ENCODE measurements at places on chromosomes 1 and 21.

DNA sequence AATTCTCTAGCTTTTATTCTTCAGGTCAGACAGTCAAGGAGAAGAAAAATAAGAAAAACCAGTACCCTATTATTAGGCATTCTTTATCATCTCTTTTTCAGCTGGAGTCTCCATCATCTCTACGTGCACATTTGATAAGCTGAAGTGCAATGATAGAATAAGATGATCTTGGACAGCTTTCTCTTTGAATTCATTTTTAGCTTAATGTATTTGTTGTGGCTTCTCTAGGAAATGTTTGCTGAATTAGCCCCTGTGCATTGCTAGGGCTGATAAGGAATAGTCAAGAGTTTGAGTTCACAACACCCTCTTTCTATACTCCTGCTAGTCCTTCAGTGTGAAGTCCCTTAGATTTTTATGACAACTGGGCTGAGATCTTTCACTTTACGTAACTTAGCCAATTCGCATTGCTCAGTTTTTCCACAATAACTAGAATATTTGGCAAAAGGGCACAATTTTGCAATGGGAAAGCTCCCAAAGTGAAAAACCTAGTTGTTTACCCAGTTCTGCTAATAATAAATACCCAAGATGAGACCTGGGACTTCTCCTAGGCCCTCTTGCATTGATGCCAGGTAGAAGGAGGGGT, 7.0 kb upstream of the KCNJ15 start:
- DNase-seq, result no peak

DNA sequence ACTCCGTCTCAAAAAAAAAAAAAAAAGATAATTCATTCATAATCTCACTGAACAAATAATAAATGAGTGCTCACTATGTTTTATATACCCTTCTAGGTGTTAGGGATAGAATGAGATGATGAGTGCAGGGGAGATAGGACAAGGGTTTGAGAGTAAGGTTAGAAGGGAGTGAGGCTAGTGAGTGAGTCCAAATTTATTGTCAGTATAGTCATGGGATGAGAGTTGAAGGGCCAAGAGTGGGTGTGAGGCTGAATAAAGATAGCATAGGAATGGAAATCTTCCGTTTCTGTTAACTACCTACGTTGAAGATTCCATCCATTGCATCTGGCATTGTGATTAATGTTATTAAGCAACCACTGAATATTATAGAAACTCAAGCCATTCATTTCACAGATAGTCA, 16.8 kb downstream of the GNAI3 start:
- DNase-seq, result no peak

- DNase-seq, result no peak
These were observed 1.0 kb downstream of the SLC35D1 start for GRCh38 chr1:67052741-67053534.

- no peak for DNase-seq
These were observed 7.2 kb downstream of the TFF2 start for GRCh38 chr21:42343556-42343955.

DNA sequence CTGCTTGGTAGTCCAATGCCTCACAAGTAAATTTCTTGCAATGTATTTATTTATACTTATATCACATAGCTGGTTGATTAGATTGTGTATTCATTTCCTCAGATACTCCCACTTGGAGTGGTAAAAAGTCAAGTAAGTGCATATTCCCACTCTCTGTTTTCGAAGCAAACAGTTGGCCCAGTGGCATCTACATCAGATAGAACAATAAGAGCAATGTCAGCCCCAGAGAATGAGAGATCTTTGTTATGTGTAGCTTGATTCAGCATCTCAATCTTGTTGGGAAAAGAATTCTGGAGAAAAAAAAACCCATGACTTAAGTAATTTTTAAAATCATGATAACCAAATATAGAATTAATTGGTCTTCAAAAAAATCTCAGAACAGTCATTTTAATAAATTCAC, 25.5 kb downstream of the RGL1 start:
- DNase-seq, result no peak

- DNase-seq, result no peak
These were observed 18.9 kb upstream of the OR10J5 start for GRCh38 chr1:159554696-159555095.

DNA sequence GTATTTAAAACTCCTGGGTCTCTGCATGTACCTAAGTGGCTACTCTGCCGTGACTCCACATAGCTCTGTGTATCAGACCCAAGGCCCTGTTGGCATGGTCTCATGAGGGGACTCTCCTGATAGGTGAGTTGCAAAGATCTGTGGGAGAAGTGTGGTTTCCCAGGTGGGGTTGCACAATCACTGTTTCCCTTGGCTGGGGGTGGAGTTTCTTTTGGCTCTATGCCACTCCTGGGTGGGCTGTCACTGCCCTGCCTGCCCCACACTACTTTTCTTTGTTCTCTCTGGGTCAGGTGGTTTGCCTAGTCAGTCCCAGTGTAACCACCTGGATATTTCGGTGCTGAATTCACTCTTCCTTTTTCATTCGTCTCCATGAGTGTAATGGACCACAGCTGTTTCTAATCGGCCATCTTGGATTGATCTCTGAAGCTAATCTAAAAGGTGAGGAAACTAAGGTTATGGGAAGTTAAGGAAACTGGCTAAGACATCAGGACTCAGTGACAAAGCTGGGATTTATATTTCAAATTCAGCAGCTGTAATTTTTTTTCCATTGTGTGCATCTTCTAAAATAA, 97.1 kb upstream of the CACYBP start:
- no peak for DNase-seq

- no peak for DNase-seq
These were observed 11.8 kb downstream of the RCAN1 start for GRCh38 chr21:34603002-34603709.

GRCh38 chr1:243991650-243992049, 59.4 kb upstream of the ZBTB18 start:
- DNase-seq, result no peak

- no peak for DNase-seq
These were observed 119.0 kb upstream of the ADGRL2 start for GRCh38 chr1:81681601-81682266.

- no peak for DNase-seq
These were observed 516.7 kb downstream of the KCNT2 start for GRCh38 chr1:196091397-196092135.

DNA sequence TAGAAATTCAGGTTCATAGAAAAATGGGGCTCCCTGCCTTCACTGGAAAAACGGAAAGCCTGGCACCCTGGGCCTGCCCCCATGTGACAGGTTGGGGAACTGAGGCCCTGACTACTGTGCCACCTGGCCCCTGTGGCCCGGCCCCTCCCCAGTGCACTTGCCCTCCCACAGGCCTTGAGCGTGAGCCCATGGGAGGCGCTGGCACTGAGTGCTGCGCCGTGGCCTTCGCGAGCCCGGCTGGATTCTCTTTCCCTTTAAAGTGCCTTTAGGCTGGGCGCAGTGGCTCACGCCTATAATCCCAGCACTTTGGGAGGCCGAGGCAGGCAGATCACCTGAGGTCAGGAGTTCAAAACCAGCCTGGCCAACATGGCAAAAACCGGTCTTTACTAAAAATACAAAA, 45.7 kb downstream of the SLC37A1 start:
- no peak for DNase-seq

DNA sequence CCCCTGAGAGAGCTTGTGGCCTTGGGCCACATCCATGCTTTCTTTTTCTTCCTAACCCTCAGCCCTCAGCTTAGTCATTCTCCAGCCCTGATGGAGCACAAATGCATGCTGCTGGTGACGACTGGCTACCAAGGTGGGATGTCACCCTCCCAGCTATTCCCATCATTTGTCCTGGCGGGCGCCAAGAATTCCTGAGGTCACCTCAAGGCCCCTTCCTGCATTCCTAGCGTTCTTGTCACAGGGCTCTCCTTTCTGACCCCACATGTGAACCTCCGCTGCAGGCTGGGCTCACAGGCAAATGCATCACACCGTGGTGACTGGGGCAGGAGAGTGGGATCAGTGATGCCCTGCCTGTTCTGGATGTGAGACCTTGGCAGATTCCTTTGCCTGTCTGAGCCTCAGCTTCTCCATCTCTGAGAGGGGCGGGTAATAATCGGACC, 53.4 kb upstream of the IFFO2 start:
- DNase-seq, result no peak

GRCh38 chr1:18957136-18957521, 653 bp upstream of the IFFO2 start:
- no peak for DNase-seq

- no peak for DNase-seq
These were observed 675.2 kb upstream of the NR5A2 start for GRCh38 chr1:199352351-199352750.

DNA sequence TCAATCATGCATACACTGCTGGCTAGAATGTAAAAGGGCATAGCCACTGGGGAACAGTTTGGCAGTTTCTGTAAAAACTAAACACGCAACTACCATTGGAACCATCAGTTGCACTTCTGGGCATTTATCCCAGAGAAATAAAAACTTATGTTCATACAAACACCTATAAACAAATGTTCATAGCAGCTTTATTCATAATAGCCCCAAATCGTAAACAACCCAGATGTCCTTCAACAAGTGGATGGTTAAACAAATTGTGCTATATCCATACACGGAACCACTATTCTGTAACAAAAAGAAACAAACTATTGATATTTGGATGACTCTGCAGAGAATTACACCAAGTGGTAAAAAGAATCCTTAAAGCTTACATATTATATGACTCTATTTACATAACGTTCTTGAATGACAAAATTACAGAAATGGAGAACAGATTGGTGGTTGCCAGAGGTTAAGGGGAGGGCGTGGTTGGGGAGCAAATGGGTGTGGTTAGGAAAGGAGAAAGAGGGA, 22.8 kb downstream of the LACTBL1 start:
- no peak for DNase-seq

DNA sequence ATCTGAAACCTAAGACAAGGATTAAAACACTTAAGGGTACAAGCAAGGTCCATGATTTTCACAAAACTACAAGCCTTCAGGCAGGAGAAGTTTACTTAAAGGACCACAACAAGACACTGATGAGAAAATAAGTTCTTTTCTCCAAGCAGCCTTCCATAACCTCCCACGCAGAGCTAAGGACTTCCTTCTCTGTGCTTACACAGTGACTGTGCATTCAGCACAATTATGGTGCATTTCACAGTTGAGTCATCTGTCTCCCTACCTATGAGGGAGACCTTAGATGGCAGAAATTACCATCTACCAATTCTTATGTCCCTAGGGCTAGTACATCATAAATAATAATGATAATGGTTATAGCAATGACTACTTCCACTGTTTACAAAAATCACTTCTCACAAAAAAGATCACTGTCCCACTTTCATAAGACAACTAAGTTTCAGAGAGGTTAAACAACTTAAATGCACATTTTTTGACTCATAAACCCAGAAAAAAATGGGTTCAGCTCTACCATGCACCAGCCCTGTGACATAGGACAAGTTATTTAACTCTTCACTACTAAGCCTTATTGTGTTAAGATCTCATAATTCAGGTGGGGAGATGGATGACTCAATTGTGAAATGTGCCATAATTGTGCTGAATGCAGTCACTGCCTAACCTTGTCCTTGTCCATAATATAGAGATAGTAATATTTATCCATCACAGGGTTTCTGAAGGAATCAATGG, 45.3 kb downstream of the TARBP1 start:
- no peak for DNase-seq

DNA sequence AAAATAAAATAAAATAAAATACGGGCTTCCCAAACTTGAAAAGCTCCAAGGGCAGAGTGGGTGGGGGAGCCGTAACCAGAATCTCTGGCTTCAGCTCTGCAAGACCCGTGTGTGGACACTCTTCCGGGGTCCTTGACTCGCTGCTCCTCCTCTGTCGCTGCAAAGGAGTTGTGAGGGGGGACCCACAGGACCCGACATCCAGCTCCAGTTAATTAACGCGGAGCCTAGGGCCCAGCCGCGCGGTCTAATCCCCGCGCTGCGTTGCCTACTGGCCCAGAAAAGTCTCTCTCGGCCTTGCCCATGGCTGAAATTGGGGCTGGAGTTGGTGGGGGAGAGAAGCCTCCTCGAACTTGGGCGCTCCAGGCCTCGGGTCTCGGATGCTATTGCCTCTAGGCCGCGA, 1.8 kb downstream of the LMX1A start:
- DNase-seq, result no peak

DNA sequence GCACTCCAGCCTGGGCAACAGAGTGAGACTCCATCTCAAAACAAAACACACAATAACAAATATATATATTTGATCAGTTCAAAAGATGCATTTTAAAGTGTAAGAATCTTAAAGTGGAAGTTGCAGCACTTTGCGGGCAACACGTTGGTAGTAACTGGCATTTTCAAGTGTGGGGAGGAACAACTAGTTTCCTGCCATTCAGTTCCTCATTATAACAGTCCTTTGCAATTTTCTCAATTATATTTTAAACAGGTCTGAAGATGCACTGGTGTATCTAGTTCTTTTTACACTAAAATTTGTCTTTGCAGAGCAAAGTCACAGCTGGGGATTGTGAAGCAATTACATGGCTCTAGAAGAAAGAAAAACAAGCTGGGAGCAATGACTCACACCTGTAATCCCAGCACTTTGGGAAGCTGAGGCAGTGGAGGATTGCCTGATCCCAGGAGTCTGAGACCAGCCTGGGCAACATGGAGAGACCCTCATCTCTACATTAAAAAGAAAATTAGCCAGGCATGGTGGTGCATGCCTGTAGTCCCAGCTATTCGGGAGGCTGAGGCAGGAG, 25.3 kb downstream of the RRAGC start:
- DNase-seq, result no peak

DNA sequence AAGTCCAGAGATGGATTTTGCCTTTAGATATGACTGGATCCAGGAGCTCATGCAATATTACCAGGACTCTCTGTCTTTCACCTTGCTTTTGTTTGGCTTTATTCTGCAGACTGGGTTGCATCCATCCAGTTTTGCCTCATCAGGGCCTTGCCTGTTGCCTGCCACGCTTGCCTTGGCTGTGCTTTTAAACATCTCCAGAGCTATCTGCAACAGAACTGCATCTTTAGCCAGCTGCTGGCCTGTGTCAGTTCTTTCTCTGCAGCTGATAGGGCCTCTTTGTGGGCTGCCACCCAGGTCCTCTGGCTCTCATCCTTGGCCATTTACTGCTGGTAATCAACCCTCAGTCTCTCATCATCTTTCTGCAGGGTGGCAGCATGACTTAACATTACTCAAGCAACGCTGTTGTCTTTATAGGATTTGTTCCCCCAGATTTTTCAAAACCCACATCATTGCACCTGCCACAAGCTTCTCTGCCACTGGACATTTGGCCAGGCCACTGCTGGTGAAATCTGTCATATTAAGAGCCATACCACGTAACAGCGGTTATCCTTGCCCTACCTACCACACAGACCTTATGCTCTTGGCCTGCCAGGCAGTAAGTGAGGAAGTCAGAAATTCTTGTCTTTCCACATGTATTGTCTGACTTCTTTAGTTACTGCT, 24.4 kb upstream of the HUNK start:
- DNase-seq, result no peak

GRCh38 chr1:22089787-22090186, 37.3 kb downstream of the CDC42 start:
- no peak for DNase-seq

DNA sequence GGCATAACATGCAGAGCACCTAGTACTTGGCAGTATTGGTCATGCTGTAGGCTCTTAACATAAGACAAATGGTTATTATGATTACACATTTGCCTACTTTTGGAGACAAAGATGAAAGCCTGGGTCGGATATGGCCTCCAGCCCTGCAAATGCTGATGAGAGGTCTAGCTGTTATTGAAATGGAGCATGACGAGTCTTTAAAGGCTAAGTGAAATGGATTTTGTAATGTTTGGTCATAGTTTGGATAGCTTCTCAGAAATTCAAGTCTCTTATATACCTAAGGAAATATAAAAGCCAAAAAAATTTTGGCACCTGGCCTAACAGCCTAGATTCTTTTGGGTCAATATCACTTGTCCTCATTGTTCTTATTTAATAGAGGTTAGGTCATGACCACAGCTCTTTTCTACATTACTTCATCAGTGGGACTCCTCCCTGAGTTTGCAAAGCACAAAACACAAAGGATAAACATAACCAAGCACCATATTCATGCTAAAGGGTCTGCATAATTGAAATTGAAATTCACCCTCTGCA, 69.2 kb upstream of the WLS start:
- DNase-seq, result no peak
